ENCODE measurements at places on chromosomes 4 and X.
A peak's percentile ranks its signal among the peaks of the same experiment; 100 is the strongest.

DNA sequence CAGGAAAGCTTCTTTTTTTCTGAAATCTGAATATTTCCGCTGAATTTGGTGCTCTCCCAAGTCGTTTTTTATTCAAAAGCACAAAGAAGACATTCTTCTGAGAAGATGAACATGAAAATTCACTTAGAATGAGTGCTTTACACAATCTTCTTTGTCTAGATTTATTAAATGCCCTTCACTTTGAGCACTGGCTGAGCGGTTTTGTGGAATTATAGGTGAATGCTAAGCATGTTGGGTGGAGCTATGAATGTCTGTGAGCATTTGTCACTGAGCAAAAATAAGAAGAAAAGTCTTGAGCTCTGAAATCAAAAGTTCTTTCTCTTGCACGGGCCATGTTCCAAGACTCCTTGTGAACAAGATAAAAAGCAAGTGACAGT lies 13.1 kb downstream of the GASK1B start:
- H3K27ac ChIP-seq: no peak overlapping the region
- no peak for DNase-seq
- no peaks in the 10 kb centered on the region for H3K27me3 ChIP-seq
- no peaks in the 10 kb centered on the region for H3K4me1 ChIP-seq
- H3K36me3 ChIP-seq: no peaks in the 10 kb centered on the region

- H3K27ac ChIP-seq: no peak overlapping the region
- DNase-seq: peak; percentile 56
- H3K36me3 ChIP-seq: no peaks in the 10 kb centered on the region
- no peaks in the 10 kb centered on the region for H3K27me3 ChIP-seq
- H3K4me3 ChIP-seq: no peak overlapping the region
Measured at GRCh38 chr4:38179690-38180377, 219.6 kb downstream of the PTTG2 start.

DNA sequence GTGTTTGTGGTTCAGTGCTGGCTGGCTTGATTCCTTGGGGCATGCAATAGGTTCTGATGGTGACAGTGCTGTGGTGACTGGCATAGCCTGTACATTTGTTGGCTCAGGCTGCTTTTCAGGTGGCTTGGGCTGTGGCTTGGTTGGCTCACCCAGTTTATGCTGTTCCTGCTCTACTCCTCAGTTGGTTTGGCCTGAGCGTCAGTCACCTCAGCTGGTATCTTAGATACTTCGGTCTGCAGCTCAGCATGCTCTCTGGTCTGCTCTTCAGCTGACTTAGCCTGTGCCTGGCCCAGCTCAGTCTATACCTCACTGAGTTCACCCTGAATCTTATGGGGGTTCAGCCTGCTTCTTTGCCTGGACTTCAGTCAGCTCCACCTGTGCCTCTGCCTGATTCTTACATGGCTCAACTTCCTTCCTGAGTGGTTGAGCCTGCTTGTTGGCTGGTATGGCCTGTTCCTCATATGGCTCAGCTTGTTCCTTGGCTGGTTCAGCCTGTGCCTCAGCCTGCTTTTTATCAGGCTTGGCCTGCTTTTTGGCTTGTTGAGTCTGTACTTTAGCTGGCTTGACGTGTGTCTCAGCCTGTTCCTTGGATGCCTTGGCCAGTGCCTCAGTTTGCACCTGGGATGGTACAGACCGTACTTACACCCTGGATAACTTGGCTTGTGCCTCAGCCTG lies 170.6 kb downstream of the MSN start:
- no peak overlapping the region for H3K27ac ChIP-seq
- no peaks in the 10 kb centered on the region for H3K4me1 ChIP-seq
- no peaks in the 10 kb centered on the region for H3K36me3 ChIP-seq
- no peak overlapping the region for H3K4me3 ChIP-seq
- no peaks in the 10 kb centered on the region for H3K27me3 ChIP-seq
- no peak for DNase-seq

GRCh38 chr4:122946142-122946541 lies 23.7 kb upstream of the NUDT6 start:
- H3K4me3 ChIP-seq: no peak overlapping the region
- peaks cover 9% of the 10 kb centered on the region for H3K36me3 ChIP-seq
- DNase-seq: no peak
- no peak overlapping the region for H3K27ac ChIP-seq
- no peaks in the 10 kb centered on the region for H3K4me1 ChIP-seq

GRCh38 chr4:79296768-79297428 lies 29.0 kb downstream of the NAA11 start:
- H3K27ac ChIP-seq: no peak overlapping the region
- H3K4me1 ChIP-seq: no peaks in the 10 kb centered on the region
- DNase-seq: no peak
- no peaks in the 10 kb centered on the region for H3K36me3 ChIP-seq

- H3K4me3 ChIP-seq: no peak overlapping the region
- no peak for DNase-seq
- H3K4me1 ChIP-seq: peaks cover 5% of the 10 kb centered on the region
- no peak overlapping the region for H3K27ac ChIP-seq
Measured at GRCh38 chr4:163548481-163549243, 54.2 kb downstream of the TMA16 start.

DNA sequence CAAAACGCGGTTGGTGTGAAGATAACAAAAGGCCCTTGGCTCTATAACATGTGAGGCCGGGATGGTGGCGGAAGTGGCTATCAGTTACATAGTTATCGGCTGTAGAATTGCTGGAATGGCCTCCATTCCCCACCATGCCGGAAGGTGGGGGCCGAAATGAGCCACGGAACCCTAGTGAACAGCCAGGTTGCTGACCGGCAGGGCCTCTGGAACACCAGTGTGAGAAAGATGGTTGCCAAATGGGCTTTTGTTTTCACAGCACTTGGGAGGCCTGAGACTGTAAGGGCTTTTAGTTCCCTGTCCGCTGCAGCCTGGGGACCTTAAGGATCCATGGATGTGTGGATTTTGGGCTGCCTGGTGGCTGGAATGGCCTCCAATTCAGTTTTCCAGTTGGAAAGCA lies 23.3 kb upstream of the ARX start:
- DNase-seq: no peak
- H3K4me1 ChIP-seq: no peaks in the 10 kb centered on the region
- no peaks in the 10 kb centered on the region for H3K36me3 ChIP-seq
- no peak overlapping the region for H3K27ac ChIP-seq
